Fibroblast of pulmonary artery (primary cell): ENCODE measurements at places on chromosomes 4 and X.

- DNase-seq: no peak
Measured at GRCh38 chr4:47313384-47313783, 150.1 kb downstream of the COMMD8 start.

GRCh38 chrX:1472975-1473374 lies 20.3 kb upstream of the ASMTL start:
- DNase-seq: no peak

- no peak for DNase-seq
Measured at GRCh38 chrX:8192276-8192675, 21.2 kb upstream of the VCX2 start.

- no peak for DNase-seq
Measured at GRCh38 chr4:153539422-153539821, 73.3 kb downstream of the TMEM131L start.

GRCh38 chr4:82851885-82852750 lies 38.8 kb downstream of the SEC31A start:
- DNase-seq: peak; percentile 68

DNA sequence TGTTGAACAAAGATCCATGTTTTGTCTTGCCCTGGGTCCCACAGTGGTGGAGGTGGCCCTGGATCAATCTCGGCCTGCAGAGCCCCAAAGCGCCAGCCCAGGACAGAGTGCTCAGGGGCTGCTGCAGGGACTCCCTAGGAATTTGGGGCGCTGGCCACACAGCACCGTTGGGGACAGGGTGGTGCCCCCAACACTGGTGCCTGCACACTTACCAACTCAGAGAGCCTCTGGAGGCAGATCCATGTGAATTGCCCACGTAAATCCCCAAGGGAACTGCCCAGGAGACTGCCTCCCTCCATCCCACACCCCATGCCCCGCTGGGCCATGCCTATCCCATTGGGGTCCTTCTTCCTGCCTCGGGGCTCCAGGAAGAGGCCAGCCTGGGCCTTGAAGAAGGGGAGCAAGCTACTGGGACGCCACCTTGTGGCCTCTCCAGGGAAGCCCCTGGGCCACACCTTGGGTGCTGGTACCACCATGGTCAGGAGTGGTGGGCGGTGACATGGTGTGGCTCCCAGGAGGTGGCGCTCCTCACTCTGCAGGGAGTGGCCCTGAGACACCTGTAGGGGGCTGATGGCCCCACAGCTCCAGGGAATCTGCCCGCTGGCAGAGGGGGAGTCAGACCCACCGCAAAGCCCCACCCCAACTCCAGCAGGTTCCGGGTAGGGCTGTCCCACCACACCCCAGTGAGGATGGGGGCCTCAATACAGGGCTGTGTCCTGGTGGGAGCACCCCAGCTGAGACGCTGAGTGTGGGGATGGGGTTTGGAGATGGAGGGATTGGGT lies 22.8 kb downstream of the CFAP99 start:
- DNase-seq: peak; percentile 70

GRCh38 chr4:153651587-153651986 lies 32.5 kb upstream of the TLR2 start:
- no peak for DNase-seq

GRCh38 chr4:56739066-56739777 lies 58.1 kb upstream of the HOPX start:
- DNase-seq: peak; percentile 10

GRCh38 chr4:4831825-4832224 lies 27.6 kb upstream of the MSX1 start:
- DNase-seq: no peak

GRCh38 chrX:85052636-85053343 lies 49.1 kb downstream of the APOOL start:
- DNase-seq: peak; percentile 79

GRCh38 chr4:186304866-186305505 lies 39.0 kb downstream of the F11 start:
- DNase-seq: peak; percentile 26

DNA sequence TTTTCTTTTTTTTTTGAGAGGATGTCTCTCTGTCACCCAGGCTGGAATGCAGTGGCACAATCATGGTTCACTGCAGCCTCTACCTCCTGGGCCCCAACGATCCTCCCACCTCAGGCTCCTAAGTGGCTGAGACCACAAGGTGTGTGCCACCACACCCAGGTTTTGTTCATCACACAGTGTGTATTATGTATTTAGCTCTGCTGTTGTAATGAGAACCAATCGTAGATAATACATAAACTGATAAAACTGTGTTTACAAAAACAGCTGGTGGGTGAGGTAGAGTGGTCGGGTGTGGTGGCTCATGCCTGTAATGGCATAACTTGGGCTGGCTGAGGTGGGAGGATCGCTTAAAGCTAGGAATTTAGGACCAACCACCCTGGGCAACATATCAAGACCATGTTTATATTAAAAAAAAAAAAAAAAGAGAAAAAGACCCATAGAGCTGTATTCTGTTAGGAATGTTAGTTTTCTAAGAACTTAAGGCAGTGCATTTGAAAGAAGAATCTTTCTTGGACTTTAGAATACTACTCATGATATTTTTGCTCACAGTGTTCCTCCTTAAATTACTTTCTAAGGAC lies 34.9 kb downstream of the POLR2B start:
- no peak for DNase-seq

- DNase-seq: no peak
Measured at GRCh38 chr4:115292320-115293092, 179.1 kb upstream of the NDST4 start.

DNA sequence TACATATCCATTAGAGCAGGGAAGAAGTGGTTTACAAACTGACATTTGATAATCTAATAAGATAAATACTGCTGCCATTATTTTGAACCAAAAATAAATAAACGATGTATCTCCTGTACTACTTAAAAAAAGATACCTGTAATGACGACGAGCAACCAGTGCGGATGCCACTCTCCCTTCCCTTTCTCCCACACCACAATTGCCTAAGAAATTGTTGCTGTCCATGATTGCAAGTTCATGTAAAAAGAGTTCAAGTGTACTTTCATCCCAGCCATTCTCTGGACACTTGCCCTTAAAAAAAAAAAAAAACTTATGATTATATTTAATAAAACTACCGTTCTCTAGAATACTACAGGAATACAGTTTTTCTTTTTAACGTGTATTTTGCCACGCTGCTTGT lies 1.4 kb downstream of the SEPSECS start:
- DNase-seq: no peak

DNA sequence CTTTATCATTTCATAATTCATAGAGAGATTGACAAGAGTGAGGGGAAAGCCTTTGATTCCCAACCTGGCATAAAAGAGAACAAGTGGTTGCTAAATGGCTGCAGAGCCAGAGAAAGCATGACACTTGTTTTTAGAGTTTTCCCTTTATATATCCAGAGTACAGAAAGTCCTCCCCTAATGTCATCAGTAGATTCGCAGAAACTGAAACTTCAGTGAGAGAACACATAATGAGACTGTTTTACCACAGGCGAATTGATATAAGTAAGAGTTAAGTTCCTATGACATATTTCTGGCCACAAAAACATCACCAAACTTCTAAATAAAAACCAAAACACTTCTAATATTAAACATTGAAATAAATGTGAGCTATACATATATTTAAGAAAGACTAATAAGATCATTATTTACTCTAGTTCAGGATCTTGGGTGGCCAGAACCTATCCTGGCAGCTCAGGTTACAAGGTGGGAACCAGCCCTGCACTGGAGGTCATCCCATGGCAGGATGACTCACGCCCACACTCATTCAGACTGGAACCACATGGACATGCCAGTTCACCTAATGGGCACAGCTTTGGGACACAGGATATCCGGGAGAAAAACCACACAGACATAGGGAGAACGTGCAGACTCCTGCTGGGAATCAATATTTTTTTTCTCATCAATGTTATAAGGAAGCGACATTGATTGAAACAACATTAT lies 35.5 kb downstream of the NWD2 start:
- DNase-seq: no peak

GRCh38 chrX:48589482-48590162 lies 7.7 kb upstream of the WDR13 start:
- DNase-seq: peak; percentile 62

- DNase-seq: no peak
Measured at GRCh38 chr4:21856301-21856700, 92.3 kb downstream of the KCNIP4 start.

GRCh38 chr4:88107406-88108107 lies 50.9 kb downstream of the ABCG2 start:
- DNase-seq: peak; percentile 10

GRCh38 chr4:164215113-164215741 lies 538.7 kb upstream of the SMIM31 start:
- DNase-seq: no peak

DNA sequence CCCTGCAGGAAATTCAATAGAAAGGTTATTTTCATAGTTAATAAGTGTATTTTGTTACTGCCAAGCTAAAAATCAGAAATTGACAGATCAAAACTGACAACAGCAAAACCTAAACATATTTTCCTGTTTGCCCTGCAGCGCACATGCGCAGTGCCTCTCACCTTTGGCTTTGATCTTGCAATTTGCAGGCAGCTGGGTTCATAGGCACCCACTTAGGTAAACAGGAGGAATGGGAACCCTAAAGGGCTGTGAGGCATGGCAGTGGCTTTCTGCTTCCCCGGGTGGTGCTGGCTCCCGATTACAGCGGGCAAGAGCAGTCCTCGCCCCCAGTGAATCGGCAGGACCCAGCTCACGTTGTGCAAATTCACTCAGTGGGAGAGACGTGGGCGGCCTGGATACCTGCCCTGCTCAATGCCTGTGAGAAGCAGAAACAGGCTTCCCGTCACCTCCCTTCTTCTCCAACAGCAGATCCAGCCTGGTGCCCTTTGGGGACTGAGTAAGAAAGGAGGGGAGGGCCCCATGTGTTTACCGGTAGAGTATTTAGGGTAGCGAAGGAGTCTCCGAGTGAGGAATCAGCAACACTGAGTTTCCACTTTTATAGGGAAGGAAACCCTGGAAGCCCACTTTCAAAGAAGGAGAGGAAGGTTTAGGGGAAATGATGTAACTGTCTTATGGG lies 25.7 kb downstream of the CCKAR start:
- DNase-seq: no peak

DNA sequence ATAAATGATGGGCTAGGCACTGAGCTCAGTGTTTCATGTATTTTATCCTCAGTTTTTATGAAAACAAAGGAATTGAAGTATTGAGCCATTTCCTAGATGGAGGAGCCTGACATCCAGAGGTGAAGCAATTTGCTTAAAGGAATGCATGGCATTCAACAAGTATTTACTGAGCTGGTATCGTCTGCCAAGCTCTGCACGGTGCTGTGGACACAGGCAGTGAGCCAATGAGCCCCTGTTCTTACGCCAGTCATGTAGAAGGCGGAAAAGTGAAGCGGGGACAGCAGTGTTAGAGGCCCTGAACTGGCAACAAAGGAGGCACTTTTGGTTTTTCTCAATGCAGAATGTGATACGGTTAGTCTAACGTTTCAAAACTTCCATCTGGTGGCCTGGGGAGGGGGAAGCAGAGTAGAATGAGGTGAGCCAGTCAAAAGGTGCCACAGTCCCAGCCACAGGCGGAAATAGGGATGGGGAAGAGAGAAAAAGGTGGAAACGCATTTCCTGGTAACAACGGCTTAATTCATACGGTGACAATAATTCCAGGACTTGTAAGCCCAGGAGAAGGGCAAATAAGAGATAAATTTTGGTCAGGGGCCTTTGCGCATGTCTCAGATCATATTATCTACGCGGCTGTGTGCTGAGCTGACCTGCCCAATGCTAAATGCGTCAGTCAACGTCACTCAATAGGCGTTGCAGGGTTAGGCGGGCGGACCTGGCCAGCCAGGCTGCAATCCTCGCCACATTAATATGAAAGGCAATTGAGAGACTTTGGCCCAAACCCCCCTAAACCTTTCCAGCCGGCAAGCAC lies 133.9 kb downstream of the AFAP1 start:
- DNase-seq: peak; percentile 99
